A673 (cell line): ENCODE measurements at places on chromosomes 6 and 20.
A peak's percentile ranks its signal among the peaks of the same experiment; 100 is the strongest.

DNA sequence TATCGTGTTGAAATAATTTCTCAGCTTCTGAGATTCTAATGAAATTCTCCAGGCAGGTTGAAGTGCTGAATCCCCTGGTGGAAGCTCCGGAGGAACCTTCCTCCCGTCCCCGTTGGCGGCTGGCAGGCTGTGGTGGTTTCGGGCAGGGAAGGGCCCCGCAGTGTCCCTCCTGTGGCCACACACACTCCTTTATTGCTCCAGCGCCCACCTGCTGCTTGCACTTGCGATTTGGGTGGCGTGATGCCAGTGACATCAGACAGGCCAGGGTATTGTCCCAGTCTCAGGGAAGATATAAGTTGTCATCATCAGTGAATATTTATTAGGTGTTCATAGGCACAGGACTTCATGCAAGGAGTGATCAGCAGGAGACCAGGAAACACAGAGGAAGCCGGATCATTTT, 530.4 kb downstream of the QKI start:
- no peak overlapping the region for H3K4me3 ChIP-seq
- DNase-seq = peak; percentile 16
- peaks cover 31% of the 10 kb centered on the region for H3K4me1 ChIP-seq
- no peak overlapping the region for H3K27ac ChIP-seq
- H3K27me3 ChIP-seq = no peaks in the 10 kb centered on the region

DNA sequence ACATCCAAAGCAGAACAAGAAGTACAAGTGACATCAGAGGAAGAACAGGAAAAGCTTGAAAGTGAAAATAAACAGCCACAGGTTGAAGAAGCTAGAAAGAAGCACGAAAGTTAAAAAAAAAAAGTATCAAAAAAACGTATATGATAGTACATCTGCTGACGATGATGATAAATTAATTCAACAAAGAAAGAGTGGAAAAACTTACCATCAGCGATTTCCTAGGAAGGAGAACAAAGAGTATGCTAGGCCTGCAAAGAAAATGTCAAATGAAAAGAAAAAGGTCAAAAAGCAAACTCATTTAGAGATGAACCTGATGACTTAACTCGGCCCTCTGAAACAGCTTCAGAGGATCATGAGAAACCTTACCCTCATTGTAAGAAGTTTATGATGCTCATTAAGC, 3.7 kb downstream of the SAYSD1 start:
- peaks cover 4% of the 10 kb centered on the region for H3K4me1 ChIP-seq
- no peak overlapping the region for H3K4me3 ChIP-seq
- no peak overlapping the region for H3K27ac ChIP-seq

- no peak overlapping the region for H3K27ac ChIP-seq
- H3K36me3 ChIP-seq = no peaks in the 10 kb centered on the region
- no peak overlapping the region for H3K4me3 ChIP-seq
- H3K4me1 ChIP-seq = no peaks in the 10 kb centered on the region
- peaks cover 6% of the 10 kb centered on the region for H3K27me3 ChIP-seq
Measured at GRCh38 chr20:16675001-16675564, 54.7 kb upstream of the SNRPB2 start.

- H3K27ac ChIP-seq = no peak overlapping the region
- no peaks in the 10 kb centered on the region for H3K4me1 ChIP-seq
- no peak for DNase-seq
- no peaks in the 10 kb centered on the region for H3K36me3 ChIP-seq
- no peak overlapping the region for H3K4me3 ChIP-seq
- H3K27me3 ChIP-seq = peaks cover 96% of the 10 kb centered on the region
Measured at GRCh38 chr20:62474604-62475026, 1.2 kb downstream of the GATA5 start.

GRCh38 chr20:19712721-19713260, 45.3 kb upstream of the RIN2 start:
- no peaks in the 10 kb centered on the region for H3K27me3 ChIP-seq
- no peaks in the 10 kb centered on the region for H3K4me1 ChIP-seq
- no peak overlapping the region for H3K27ac ChIP-seq
- H3K4me3 ChIP-seq = no peak overlapping the region
- H3K36me3 ChIP-seq = peaks cover 14% of the 10 kb centered on the region

DNA sequence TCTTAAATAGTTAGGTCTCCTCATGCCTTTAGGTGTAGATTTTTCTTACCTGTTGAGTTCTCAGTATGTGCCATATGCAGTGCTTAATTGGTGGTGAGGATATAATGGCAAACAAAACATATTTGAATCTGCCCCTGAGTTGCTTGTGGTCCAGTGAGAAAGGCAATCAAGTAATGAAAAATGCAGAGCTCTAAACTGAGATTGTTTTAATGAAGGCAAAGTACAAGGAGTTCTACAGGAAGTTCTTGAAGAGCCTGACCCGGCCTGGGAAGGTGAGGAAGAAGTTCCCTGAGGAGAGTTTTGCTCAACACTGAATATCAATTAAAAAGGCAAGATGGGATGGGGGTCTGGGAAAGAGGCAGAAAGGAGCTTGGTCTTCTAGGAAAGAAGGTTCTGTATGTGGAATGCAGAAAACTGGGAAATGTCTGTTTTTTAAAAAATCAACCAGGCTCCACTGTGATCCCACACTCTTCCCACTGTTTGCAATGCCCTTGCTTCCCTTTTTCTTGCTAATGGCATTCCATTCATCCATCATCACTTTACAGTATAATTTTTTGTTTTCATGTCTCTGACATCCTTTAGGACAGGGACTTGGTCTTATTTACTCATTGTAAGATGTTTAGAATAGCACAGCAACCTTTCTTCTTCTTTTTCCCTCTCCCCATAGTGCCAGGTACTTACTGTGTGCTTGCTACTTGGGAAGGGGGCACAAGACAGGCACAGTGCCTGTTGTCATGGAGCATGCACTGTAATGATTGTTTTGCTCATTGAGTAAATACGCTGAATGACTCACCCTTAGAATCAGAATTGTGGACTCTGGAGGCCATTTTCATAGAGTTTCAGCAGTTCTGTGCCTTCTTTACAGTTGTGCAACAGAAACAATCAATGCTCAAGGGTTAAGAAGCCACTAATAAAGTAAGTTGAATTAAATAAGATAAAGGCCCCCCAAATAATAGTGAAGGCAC, 64.3 kb downstream of the ANKS1A start:
- H3K4me3 ChIP-seq = no peak overlapping the region
- no peaks in the 10 kb centered on the region for H3K36me3 ChIP-seq
- no peak overlapping the region for H3K27ac ChIP-seq
- H3K27me3 ChIP-seq = no peaks in the 10 kb centered on the region

GRCh38 chr20:31475472-31476293, 595 bp downstream of the REM1 start:
- H3K27ac ChIP-seq = no peak overlapping the region
- no peak for DNase-seq
- no peak overlapping the region for H3K4me3 ChIP-seq
- peaks cover 36% of the 10 kb centered on the region for H3K27me3 ChIP-seq

GRCh38 chr6:48733581-48733980, 622.6 kb upstream of the PTCHD4 start:
- H3K27me3 ChIP-seq = no peaks in the 10 kb centered on the region
- DNase-seq = no peak
- no peak overlapping the region for H3K4me3 ChIP-seq
- H3K27ac ChIP-seq = no peak overlapping the region
- H3K36me3 ChIP-seq = no peaks in the 10 kb centered on the region

DNA sequence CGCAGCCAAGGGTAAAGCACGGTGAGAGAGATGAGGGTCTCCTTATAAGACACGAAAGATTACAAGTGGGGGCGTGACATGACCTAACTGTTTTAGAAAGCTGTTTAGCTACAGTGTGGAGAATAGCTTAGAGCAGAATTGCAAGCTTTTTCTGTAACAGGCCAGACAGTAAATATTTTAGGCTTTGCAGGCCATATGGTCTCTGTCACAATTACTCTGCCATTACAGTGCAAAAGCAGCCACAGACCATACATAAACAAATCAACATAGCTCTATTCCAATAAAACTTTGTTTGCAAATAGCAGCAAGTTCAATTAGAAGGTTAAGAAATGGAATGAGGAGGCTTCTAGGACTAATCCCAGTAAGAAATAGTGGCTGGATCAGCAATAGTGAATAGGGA, 16.8 kb downstream of the PGM3 start:
- peaks cover 78% of the 10 kb centered on the region for H3K36me3 ChIP-seq
- no peak overlapping the region for H3K4me3 ChIP-seq
- DNase-seq = no peak
- no peaks in the 10 kb centered on the region for H3K4me1 ChIP-seq

DNA sequence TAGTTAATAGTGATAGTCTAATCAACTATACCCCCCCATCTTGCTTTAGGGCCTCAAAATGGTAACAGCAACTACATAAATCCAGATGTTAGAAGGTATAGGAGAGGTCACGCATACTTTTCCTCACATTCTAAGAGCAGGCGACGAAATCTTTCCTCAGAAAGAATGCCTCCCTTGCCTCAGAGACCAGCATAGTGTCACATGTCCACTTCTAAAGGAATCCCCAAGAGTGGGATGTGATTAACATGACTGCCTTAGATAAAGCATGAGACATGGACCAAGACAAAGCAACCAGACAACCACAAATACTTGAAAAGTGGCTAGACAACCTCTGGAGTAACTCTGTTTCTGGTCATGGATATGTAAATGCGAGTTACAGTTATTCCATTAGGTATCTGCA, 710.7 kb downstream of the EYS start:
- no peaks in the 10 kb centered on the region for H3K27me3 ChIP-seq
- H3K4me1 ChIP-seq = no peaks in the 10 kb centered on the region
- H3K36me3 ChIP-seq = no peaks in the 10 kb centered on the region
- DNase-seq = no peak
- no peak overlapping the region for H3K27ac ChIP-seq
- no peak overlapping the region for H3K4me3 ChIP-seq
